HFFc6 (cell line): ENCODE measurements at places on chromosomes 1 and 21. TPM values are rescaled to one million over a fixed set of nuclear protein-coding genes. Genes with fewer than 3 reads are reported as not detected.
A peak's percentile ranks its signal among the peaks of the same experiment; 100 is the strongest.

DNA sequence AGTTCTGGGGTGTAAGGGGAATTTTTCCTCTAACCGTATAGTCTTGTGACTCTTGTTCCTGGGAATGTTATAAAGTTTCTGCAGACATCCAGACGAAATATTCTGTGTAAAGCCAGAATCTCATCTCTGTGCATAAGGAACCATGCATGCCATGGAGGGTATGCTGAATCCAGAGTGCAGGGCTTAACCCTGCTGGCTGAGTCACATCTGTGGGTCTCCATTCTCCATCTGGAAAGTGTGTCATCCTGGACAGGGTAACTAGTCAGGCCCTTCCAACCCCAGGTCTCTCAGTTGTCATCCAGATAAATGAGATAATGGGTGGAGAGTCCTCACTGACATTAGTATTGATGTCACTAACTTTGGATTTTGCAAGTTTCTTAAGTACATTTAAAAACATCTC, 48.8 kb downstream of the ATP5PO start:
- no peaks in the 10 kb centered on the region for H3K36me3 ChIP-seq
- H3K27ac ChIP-seq = peak overlapping the region; percentile 36; the same call in 1 of the 2 replicates
- H3K4me3 ChIP-seq = no peak overlapping the region
- H3K4me1 ChIP-seq = peaks cover 38% of the 10 kb centered on the region

Gene SERPINC1
- total RNA-seq = 0.15 to 0.39 TPM (median 0.27 TPM) in 3 replicates

Gene RGS8
- not detected in 3 replicates for total RNA-seq

Gene ZDHHC18
- total RNA-seq = 20.5 to 24.5 TPM (median 24.5 TPM) in 3 replicates

Gene CDA
- 8.3 to 13.3 TPM (median 9.4 TPM) in 3 replicates for total RNA-seq

DNA sequence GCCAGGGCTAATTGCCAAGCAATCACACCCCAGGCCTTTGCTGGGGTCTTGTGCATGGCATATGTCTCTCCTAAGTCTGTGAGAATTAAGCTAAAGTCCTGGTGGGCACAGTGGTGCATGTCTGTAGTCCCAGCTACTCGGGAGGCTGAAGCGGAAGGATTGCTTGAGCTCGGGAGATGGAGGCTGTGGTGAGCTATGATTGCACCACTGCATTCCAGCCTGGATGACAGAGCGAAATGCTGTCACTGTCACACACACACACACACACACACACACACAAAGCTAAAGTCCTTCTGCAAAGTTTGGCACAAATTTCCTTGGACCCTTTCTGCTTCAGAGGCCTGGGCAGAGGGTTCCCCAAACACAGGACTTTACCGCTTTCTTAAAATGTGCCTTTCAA, 31.3 kb upstream of the DNAJC11 start:
- H3K4me3 ChIP-seq = no peak overlapping the region
- DNase-seq = no peak
- H3K27me3 ChIP-seq = no peaks in the 10 kb centered on the region; the same call in 1 of the 2 replicates

GRCh38 chr1:82806133-82806532, 1005.4 kb downstream of the ADGRL2 start:
- H3K36me3 ChIP-seq = no peaks in the 10 kb centered on the region
- H3K27ac ChIP-seq = no peak overlapping the region
- H3K27me3 ChIP-seq = no peaks in the 10 kb centered on the region
- DNase-seq = no peak
- H3K4me3 ChIP-seq = no peak overlapping the region
- H3K4me1 ChIP-seq = no peaks in the 10 kb centered on the region

Gene COL24A1
- total RNA-seq = 0.60 to 1.5 TPM (median 1.1 TPM) in 3 replicates

- H3K4me1 ChIP-seq = peaks cover 9% of the 10 kb centered on the region
- H3K4me3 ChIP-seq = no peak overlapping the region
- H3K27me3 ChIP-seq = peaks cover 4% of the 10 kb centered on the region
Measured at GRCh38 chr1:157540852-157541251, 11.5 kb downstream of the FCRL5 start.

GRCh38 chr1:184811439-184812111, 56.9 kb upstream of the EDEM3 start:
- H3K4me1 ChIP-seq = no peaks in the 10 kb centered on the region
- no peak overlapping the region for H3K4me3 ChIP-seq
- no peaks in the 10 kb centered on the region for H3K27me3 ChIP-seq
- no peak overlapping the region for H3K27ac ChIP-seq

- peaks cover 28% of the 10 kb centered on the region for H3K4me1 ChIP-seq
- H3K27me3 ChIP-seq = no peaks in the 10 kb centered on the region
- peak; percentile 67 for DNase-seq
- H3K27ac ChIP-seq = peak overlapping the region; percentile 50
- H3K4me3 ChIP-seq = peak overlapping the region; percentile 55; the same call in 1 of the 2 replicates
Measured at GRCh38 chr1:50603274-50604271, 180.3 kb upstream of the DMRTA2 start.

- H3K4me1 ChIP-seq = peaks cover 11% of the 10 kb centered on the region
- no peaks in the 10 kb centered on the region for H3K27me3 ChIP-seq
- peaks cover 9% of the 10 kb centered on the region for H3K36me3 ChIP-seq
- no peak overlapping the region for H3K27ac ChIP-seq
- no peak overlapping the region for H3K4me3 ChIP-seq
Measured at GRCh38 chr21:37117204-37117603, 44.1 kb downstream of the TTC3 start.

- no peak overlapping the region for H3K4me3 ChIP-seq
- no peak for DNase-seq
- peaks cover 2% of the 10 kb centered on the region for H3K36me3 ChIP-seq
- no peaks in the 10 kb centered on the region for H3K4me1 ChIP-seq
- no peaks in the 10 kb centered on the region; the same call in 1 of the 2 replicates for H3K27me3 ChIP-seq
Measured at GRCh38 chr1:4262665-4263064, 362.6 kb upstream of the C1orf174 start.

Gene PAPPA2
- 0.44 and 1.1 TPM in 2 replicates for total RNA-seq

DNA sequence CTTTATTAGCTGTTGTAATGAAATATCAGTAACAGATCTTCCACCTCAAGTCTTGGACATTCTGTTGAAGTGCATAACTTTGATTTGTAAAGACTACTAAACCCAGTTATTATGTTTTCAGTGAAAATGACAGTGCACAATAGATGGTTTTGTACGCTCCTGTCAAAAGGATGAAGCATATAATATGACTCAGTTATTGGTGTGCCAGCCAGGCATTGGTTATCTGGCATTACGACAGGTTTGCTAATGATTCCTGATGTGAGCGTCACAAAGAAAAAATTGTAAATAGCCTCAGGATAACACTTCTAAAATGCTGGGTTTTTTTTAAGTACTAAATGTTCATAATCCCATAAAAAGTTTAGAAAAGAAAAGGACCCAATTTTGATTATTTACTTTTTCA, 147.9 kb downstream of the MAGI3 start:
- peak overlapping the region; percentile 82 for H3K27ac ChIP-seq
- H3K4me1 ChIP-seq = peaks cover 89% of the 10 kb centered on the region

Gene RIPPLY3
- total RNA-seq = not detected in 3 replicates

DNA sequence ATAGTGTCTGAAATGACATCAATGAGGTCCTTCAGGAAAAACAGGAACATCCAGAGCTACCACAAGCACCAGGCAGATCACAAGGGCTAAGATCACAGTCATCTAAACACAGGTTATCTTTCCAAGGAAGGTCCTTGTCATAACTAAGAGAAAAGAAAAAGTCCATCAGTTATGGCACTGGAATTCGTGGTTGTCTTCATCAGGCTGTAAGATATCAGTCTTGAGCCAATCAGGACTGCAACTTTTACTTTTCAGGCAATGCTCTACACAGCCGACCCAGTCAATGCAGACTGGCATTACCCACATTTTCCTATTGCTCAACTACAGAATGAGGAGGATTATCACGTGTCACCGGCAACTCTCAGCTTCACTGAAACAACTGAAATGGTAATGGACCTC, 26.4 kb downstream of the SORT1 start:
- DNase-seq = peak; percentile 79
- no peaks in the 10 kb centered on the region; the same call in 1 of the 2 replicates for H3K27me3 ChIP-seq
- H3K4me1 ChIP-seq = peaks cover 66% of the 10 kb centered on the region

DNA sequence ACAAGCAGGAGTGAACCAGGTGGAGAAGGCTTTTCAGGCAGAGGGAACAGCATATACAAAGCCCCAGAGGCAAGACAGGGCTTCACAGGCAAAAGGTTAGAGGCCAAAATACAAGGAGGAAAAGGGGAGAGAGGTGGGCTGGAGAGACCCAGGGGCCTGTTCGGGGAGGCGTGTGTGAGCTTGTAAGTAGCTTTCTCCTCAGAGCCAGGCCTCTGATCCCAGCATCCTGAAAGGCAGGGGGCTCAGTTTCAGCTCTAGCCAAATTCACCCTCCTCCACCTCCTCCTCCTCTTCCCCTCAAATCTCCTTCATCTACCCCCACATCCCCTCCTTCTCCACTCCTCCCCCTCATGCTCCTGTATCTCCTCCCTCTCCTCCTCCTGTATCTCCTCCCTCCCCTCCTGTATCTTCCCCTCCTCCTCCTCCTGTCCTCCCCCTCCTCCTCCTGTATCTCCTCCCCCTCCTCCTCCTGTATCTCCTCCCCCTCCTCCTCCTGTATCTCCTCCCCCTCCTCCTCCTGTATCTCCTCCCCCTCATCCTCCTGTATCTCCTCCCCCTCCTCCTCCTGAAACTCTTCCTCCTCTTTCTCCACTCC, 148.6 kb downstream of the ST6GALNAC5 start:
- no peak overlapping the region for H3K27ac ChIP-seq
- DNase-seq = no peak
- H3K27me3 ChIP-seq = peaks cover 8% of the 10 kb centered on the region
- no peaks in the 10 kb centered on the region for H3K36me3 ChIP-seq
- no peaks in the 10 kb centered on the region for H3K4me1 ChIP-seq

GRCh38 chr1:198978523-198978922, 339.7 kb downstream of the PTPRC start:
- H3K36me3 ChIP-seq = no peaks in the 10 kb centered on the region
- H3K27ac ChIP-seq = no peak overlapping the region
- DNase-seq = no peak

Gene SPRR1A
- not detected in 2 replicates for total RNA-seq

GRCh38 chr1:231800108-231800507, 173.5 kb downstream of the DISC1 start:
- H3K27ac ChIP-seq = peak overlapping the region; percentile 70
- peak overlapping the region; percentile 71 for H3K4me3 ChIP-seq
- H3K27me3 ChIP-seq = no peaks in the 10 kb centered on the region; the same call in 1 of the 2 replicates
- peaks cover 23% of the 10 kb centered on the region for H3K4me1 ChIP-seq
- peaks cover 26% of the 10 kb centered on the region for H3K36me3 ChIP-seq
- DNase-seq = peak; percentile 26

Gene CD2
- total RNA-seq = not detected in 3 replicates

GRCh38 chr1:14149431-14149830, 449.1 kb upstream of the KAZN start:
- no peaks in the 10 kb centered on the region for H3K36me3 ChIP-seq
- no peak overlapping the region for H3K27ac ChIP-seq
- no peak for DNase-seq
- no peaks in the 10 kb centered on the region for H3K27me3 ChIP-seq

DNA sequence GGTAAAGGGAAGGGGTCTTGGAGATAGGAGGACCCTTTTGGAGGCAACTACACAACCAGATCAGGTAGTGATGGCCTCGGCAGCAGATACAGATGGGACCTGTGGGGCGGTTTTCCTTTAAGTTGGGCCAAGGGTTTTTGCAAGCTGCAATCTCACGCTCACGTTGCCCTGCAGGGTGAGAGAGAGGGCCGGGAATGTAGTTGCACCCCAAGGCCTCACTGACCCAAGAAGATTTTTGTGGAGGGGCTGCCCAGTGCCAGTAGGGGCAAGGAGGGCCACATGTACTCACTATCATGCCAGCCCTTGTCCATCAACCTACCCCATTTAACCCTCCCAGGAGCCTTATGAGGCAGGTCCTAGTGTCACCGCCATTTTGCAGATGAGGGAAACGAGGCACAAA, 57.7 kb upstream of the SELENON start:
- H3K27ac ChIP-seq = no peak overlapping the region
- no peak overlapping the region for H3K4me3 ChIP-seq
- no peak for DNase-seq
- peaks cover 59% of the 10 kb centered on the region for H3K27me3 ChIP-seq

Gene OR10Z1
- total RNA-seq = not detected in 3 replicates

Gene LRRC8C
- 4.8 to 12.4 TPM (median 8.2 TPM) in 3 replicates for total RNA-seq

GRCh38 chr1:10250663-10251062, 40.3 kb downstream of the KIF1B start:
- peaks cover 23% of the 10 kb centered on the region for H3K36me3 ChIP-seq
- H3K27ac ChIP-seq = no peak overlapping the region
- no peaks in the 10 kb centered on the region for H3K27me3 ChIP-seq
- no peak for DNase-seq

DNA sequence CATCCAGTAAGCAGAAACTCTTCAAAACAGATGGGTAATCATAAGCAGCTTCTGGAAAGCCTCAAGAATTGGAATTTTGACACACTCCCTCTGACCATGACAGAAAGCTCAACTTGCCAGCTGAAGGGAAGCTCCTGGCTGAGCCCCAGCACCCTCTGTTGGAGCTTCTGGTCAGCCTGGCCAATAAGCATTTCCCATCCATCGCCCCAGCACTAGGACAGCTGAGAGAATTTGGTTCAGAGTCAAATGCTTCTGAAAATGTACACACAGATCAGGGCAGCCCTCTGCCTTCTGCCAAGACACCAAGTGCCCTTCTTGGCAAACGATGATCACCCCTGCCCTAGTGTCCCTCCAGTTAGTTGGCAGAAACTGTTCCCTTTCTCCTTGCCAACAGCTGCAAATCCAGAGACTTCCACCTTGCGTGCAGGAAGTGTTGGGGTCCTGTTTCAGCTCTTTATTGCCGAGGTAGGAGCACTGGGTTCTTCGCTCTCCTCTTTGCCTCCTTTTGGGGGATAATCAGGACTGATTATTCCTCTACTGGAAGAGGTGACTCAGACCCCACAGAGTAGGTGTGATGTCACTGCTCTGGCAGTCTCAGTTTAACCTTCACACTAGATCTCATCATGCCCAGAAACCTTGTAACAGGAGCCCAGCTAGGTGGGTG, 11.9 kb downstream of the PIGV start:
- peaks cover 22% of the 10 kb centered on the region for H3K4me1 ChIP-seq
- peaks cover 5% of the 10 kb centered on the region for H3K27me3 ChIP-seq
- peak overlapping the region; percentile 62 for H3K27ac ChIP-seq
- peak overlapping the region; percentile 5; the same call in 1 of the 2 replicates for H3K4me3 ChIP-seq
- DNase-seq = peak; percentile 58

Gene SPRR2A
- not detected in 3 replicates for total RNA-seq

- no peak for DNase-seq
- peaks cover 6% of the 10 kb centered on the region for H3K27me3 ChIP-seq
- H3K36me3 ChIP-seq = no peaks in the 10 kb centered on the region
- peaks cover 18% of the 10 kb centered on the region for H3K4me1 ChIP-seq
- H3K27ac ChIP-seq = no peak overlapping the region
- H3K4me3 ChIP-seq = no peak overlapping the region
Measured at GRCh38 chr1:228110556-228110955, 1.5 kb upstream of the MRPL55 start.

DNA sequence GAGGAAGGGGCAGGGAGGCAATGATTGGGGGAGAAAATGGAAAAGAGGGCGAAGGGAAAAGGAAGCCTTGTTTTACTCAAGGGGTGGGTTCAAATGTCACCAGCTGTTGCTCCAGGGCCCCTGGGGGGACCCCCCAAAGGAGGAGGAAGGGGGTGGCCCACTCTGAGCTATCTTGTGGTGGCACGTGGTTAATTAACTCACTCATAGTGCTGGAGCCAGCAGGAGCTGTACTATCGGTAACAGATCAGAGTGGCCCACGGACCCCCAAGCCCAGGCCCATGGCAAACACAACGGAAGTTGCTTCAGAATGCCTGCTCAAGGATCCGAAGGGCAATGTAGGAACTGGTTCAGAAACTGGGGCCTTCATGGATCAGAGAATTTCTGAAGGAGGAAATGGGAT, 7.2 kb downstream of the TFF2 start:
- H3K36me3 ChIP-seq = peaks cover 15% of the 10 kb centered on the region; the same call in 1 of the 2 replicates
- no peak overlapping the region for H3K27ac ChIP-seq
- no peaks in the 10 kb centered on the region for H3K4me1 ChIP-seq
- no peaks in the 10 kb centered on the region; the same call in 1 of the 2 replicates for H3K27me3 ChIP-seq
- no peak overlapping the region for H3K4me3 ChIP-seq
